ENCODE measurements at places on chromosomes 3 and 15. TPM values are rescaled to one million over a fixed set of nuclear protein-coding genes. Genes with fewer than 3 reads are reported as not detected.

DNA sequence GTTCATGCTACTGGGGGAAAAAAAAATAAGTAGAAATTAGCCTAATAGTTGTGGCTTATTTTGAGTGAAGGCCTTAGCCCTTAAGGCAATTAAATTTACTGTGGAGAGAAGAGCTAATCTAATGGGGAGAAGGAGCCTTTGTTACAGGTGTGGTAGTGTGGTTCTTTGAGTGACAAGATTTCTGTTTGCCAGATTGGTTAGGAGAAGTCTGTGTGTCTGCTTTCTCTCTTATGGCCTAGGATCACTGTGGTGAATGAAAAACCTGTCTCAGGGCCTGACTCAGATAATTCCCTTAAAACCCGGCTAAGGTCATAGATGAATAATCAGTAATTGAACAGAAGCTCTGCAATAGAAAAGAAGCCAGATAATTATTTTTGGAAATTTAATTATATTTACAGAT is 27.0 kb downstream of the OPA1 start:
- no peak for DNase-seq

DNA sequence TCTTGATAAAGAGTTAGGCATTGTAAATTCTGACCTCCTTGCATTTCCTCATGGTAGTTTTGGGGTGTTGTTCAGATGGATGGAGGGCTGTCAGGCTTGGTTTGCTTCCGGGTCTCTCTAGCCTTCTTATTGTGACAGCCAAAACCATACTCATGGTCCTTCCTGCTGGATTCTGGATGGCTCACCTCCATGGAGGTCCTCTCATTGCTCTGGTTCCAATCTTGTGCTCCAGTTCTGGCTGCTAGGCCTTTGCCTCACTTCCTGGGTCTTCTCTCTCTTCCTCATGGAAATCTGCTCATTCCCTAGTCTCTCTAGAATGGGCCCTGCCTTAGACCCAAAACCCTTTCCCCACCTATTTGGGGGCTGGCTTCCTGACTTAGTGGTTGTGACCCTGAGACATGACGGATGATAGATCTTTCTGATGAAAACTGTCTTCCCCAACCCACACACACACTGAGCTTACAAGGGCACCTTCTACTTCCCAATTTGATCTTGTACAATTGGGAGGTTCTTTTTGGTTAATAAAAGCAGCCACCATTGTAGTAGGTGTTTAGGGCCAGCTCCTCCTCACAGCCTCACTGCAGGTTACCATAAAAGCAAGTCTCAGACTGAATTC is 66.2 kb upstream of the XCR1 start:
- no peak for DNase-seq

- no peak for DNase-seq
These were observed 59.5 kb upstream of the DPPA4 start for GRCh38 chr3:109396806-109397205.

DNA sequence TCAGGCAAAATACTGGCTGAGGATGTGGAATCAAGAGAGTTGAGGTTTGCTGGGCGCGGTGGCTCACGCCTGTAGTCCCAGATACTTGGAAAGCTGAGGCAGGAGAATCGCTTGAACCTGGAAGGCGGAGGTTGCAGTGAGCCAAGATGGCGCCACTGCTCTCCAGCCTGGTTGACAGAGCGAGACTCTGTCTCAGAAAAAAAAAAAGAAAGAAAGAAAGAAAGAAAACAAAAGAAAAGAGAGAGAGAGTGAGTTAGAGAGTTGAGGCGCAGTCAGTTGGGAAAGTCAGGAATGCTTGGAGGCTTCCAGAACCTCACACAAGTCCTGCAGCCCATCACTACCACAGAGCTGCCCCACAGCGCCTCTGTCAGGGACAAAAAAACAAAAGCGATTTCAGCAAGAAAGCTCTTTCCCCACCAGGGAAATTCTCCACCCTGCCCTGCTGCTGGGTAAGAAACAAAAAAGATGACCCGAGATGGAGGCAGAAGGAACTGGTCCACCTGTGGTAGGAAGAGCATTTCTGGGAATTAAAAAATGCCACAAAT is 13.8 kb downstream of the HDC start:
- no peak for DNase-seq

DNA sequence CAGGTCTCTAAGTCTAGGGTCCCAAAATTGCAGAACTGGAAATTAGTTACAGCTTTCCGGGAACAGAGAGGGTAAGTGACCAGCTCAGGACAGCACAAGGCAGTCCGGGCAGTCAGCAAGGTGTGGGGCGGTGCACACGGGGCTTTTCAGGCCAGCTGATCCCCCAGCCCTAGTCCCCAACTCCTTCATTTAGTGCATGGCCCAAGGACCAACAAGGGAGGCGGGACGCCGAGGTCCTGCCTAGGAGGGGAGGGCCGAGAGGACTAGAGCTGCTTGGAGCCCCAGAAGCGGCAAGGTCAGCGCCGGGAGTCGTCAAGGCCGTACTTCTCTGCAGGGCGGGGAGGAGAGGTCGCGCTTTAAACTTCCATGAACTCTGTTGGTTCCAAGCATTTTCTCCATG is 2.0 kb upstream of the PDE8A start:
- DNase-seq: no peak

DNA sequence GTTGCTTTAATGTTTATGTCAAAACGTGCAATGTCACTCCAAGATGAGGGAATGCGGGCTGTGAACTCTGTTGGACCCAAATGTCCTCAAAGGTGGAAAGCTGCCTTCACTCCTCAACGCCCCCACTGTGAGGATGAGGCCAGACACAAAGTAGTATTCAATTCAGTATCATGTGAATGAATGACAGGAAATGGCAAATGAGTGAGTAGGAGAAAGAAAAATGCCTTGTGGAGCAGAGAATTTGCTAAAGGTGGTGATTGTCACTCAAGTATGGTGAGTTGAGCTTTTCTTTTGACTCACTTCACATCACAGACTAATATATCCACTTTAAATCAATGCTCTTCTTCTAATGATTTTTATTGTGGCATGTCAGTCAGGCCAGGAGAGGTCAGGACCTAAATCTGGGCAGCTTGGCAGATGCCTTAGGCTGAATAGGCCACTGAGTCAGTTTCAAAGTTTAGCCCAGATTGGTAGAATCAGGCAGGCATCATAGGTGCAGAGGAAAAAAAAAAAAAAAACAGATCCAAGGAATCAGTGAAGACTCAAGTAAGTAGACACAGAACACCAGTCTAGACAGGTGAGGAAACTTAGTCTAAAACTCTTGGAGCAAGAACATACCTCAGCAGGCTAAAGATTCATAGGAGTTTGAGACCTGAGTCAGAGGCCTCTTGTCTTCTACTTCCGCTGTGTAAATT is 71.0 kb upstream of the ZBED2 start:
- DNase-seq: no peak

DNA sequence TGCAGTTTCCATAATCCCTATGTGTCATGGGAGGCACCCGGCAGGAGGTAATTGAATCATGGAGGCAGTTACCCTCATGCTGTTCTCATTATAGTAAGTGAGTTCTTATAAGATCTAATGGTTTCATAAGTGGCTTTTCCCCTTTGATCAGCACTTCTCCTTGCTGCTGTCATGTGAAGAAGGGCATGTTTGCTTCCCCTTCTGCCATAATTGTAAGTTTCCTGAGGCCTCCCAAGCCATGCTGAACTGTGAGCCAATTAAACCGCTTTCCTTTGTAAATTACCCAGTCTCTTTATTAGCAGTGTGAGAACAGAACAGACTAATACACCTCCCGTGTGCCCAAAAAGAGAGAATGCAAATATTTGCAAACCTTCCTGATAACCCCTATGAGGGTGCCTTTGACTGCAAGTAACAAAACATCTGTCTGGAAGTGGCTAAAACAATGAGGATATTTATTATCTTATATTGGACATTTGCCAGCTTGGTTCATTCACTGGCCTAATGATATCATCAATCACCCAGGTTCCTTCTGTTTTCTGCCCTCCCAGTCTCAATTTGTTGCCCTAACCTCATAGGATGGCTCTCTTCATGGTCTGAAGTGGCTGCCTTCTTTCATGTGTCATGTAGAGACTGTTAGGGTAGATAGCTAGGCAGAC is 68.7 kb downstream of the BHLHE40 start:
- DNase-seq: no peak

DNA sequence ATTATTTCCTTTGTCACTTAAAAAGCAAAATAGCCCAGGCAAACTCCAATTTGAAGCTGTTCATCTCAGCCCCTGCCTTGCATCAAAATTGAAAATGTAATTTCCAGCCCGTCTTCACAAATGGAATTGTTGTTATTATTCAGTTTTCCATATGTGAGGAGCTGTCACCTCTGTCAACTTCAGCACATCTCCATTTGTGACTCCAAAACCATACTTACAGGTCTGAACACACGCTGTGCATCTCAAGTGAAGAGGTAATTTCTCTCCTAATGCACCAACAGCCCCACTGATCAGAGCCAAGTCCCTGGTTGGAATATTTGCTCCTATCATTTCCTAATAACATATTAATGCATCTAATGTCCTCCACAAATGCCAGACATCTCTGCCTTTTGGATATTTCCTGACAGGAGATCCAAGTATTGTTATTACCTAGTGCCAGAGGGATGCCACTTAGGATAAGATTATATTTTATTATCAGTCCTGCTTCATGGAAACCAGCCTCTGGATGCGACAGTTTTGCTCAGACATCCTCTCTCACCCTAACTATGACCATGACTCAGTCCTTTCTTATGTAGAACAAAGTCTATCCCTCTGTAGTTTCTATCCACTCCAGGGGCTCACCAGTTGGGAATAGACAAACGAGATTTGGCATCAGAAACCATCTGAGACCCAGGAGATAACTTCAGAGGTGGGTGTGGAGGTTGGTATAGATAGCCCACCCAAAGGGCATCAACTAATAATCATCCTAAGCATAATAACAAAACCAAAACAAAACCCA is 379.8 kb downstream of the VPS13C start:
- DNase-seq: no peak

DNA sequence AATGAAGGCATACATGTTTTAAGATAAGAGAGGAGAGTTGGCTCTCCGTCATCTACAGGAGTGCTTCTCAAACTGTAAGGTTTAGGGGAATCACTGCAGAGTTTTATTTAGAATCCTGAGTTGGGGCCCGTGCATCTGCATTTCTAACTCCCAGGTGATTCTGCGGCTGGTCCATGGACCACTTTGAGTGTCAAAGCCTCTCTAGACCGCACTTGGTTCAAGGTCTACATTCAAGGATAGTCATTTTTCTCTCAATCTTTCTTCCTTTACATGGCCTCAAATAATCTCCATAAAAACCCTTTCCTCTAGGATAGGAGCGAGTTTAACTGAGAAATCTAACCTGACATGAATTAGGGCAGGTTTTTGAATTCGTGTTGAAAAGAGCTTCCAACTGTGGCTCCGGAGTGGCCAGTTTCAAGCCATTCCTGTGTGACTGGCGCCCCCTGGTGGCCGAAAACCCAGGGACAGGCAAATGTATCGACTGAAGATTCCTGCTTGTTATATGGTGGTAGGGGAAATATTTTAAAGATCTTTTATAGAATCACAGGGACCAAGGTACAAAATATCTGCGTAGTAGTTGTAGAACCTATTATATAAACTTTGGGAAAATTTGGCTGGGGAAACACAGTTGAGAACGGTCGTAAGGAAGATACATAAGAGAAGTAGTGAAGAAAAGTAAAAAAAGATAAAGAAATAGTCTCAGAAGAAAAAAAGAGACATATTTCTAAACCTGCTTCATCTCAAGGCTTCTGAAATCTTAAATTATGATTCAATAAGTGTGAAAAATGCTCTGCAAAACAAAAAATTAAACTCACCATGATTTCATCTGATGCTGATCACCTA is 11.9 kb downstream of the GABRR3 start:
- DNase-seq: peak; percentile 91

The DUOXA2 gene
- not detected for total RNA-seq

- no peak for DNase-seq
These were observed 49.5 kb downstream of the TBL1XR1 start for GRCh38 chr3:177147790-177148189.

- DNase-seq: no peak
These were observed 1.7 kb downstream of the CHRD start for GRCh38 chr3:184381261-184382224.

The MORC1 gene
- not detected for total RNA-seq

The TFDP2 gene
- 51.7 TPM for total RNA-seq

The TRAIP gene
- total RNA-seq: 3.1 TPM

The RPL32 gene
- 584 TPM for total RNA-seq

The FAM107A gene
- total RNA-seq: 568 TPM

DNA sequence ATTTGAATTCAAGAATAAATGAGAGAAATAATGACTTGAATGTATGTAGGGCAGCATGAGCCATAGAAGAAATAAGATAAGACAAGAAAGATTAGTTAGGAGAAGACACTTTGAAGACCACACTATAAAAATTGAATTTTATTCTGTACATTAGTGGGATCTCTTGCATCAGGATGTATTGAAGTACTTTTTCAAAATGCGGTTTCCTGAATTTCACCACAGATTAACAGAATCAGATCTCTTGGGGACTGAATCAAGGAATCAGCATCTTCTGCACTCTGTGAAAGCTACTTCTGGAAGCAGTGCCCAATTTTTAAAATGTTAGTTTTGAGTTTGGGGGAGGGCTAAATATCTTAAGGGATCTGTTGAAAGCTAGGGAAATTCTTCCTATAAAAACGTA is 763.9 kb upstream of the GOLIM4 start:
- DNase-seq: no peak

GRCh38 chr3:117622171-117622841 is 912.7 kb downstream of the TUSC7 start:
- DNase-seq: no peak

DNA sequence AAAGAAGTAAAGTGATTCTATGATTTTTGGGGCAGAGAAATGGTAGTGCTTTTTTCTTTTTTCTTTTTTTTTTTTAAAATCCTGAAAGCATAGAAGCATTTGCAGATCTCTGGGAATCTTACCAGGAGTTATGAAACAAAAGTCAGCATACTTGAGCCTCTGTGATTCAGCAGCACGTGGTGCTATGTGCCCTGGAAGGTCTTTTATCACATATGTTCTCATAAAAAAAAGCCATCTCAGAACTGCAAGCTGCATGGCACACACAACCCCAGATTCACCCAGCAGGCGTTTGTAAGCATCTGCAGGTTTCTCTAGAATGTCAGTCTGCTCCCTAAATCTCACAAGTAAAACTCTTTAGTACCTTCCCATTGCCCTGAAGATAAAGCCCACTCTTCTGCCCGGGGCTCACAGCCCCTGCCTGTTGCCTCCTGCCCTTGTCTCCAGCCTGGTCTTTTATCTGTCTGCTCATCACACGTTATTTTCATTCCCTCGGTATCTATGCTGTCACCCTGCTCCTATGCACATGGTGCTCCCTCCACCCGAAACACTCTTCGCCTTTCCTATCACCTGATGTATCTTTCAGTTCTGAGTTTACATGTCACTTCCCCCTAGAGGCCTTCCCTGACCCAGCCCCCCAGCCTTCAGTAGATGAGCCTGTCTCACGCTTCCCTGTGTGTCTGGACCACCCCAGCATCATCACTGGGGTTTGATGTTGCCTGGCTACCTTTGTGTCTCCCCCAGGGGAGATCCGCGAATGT is 72.4 kb downstream of the CHDH start:
- DNase-seq: peak; percentile 35

DNA sequence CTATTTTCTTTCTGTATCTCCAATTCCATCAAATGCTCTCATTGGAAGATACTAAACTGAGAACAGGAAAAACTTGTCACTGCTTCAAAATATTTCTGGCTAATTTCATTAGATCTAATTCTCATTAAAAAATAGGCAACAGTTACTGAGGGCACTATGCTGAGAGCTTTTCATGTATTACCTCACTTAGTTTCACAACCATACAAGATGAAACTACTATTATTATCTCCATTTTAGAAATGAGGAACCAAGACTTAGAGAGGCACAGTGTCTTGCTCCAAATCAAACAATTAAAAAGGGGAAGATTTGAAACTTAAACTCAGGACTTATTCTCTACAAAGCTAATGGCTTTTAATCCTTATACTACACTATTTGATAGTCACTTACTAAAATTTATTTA is 7.2 kb upstream of the OTOL1 start:
- no peak for DNase-seq

GRCh38 chr3:105662306-105662705 is 206.5 kb downstream of the CBLB start:
- DNase-seq: no peak
